ENCODE measurements at places on chromosomes 16 and 17.
A peak's percentile ranks its signal among the peaks of the same experiment; 100 is the strongest.

GRCh38 chr17:79831265-79832217 is 7.7 kb downstream of the CBX4 start:
- DNase-seq: no peak

DNA sequence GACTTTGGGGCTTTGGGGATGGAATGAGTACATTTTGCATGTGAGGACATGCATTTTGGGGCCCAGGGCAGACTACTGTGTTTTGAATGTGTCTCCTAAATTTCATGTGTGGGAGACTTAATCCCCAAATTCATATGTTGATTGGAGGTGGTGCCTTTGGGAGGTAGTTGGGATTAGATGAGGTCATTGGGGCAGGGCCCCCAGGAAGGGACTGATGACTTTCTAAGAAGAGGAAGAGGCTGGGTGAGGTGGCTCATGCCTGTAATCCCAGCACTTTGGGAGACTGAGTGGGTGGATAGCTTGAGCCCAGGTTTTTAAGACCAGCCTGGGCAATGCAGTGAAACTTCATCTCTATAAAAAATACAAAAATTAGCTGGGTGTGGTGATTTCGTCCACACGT is 42.8 kb upstream of the RAI1 start:
- DNase-seq: no peak

DNA sequence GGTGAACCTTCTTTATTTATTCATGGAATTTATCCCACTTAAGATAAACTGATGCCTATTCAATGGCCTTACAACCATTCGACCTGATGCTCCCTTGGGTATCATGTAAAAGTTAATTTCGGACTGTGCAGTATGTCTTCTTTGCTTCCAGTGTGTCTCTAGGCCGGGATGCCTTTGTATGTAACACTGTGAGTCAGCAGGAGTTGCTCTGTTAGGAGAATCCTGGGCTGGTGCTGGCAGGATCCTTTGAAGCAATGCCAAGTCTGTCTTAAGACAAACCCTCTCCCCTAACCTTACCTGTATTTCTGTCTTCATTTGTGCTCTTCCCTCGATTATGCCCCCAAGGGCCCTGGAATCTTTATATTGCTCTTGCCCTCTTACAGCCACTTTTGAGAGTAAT is 37.9 kb upstream of the ABCA8 start:
- peak; percentile 5 for DNase-seq

- DNase-seq: peak; percentile 16
These were observed 7.6 kb downstream of the AIPL1 start for GRCh38 chr17:6427279-6427781.

DNA sequence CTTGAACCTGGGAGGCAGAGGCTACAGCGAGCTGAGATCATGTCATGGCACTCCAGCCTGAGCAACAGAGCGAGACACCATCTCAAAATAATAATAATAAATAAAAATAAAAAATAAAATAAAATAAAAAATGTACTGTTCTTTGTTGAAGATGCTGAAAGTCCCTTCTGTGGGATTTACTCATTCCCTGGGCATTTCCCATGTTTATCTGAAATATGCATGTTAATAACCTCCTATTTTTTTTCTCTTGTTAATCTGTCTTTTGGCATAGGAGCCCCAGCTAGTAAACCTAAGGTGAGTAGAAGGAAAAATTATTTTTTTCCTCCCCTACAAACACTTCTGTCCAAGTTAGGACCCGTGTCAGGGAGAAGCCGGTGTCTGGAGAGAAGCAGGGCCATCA is 34.4 kb downstream of the TMEM92 start:
- no peak for DNase-seq

- DNase-seq: no peak
These were observed 45.4 kb upstream of the GINS3 start for GRCh38 chr16:58346831-58347371.

GRCh38 chr16:23014592-23014991 is 134.7 kb downstream of the USP31 start:
- DNase-seq: no peak

GRCh38 chr17:61087024-61087423 is 312.6 kb upstream of the TBX2 start:
- DNase-seq: no peak

DNA sequence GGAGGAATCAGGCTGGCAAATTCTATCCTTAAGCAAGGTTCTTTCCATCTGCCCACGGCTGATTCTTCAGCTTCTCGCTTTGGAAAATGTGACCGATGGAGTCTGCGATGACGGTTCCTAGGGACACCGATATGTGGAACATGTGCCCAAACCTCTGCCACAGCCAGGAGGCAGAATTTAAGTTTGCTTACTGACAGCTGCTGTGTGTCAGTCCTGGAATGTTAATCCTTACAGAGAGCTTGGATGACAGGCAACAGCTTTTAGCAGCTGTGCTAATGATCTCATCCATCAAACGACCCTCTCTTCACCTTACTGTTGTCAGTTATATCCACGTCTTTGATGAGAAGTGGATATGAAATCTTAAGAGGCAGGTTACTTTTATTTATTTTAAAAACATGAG is 11.4 kb upstream of the MYH13 start:
- DNase-seq: peak; percentile 2

Data from fibroblast of skin of right quadriceps (primary cell).